ENCODE measurements at places on chromosomes 12 and 14. TPM values are rescaled to one million over a fixed set of nuclear protein-coding genes. Genes with fewer than 3 reads are reported as not detected.

CDCA3 gene
- polyA plus RNA-seq: 39.2 TPM

JPH4 gene
- polyA plus RNA-seq: not detected

DNA sequence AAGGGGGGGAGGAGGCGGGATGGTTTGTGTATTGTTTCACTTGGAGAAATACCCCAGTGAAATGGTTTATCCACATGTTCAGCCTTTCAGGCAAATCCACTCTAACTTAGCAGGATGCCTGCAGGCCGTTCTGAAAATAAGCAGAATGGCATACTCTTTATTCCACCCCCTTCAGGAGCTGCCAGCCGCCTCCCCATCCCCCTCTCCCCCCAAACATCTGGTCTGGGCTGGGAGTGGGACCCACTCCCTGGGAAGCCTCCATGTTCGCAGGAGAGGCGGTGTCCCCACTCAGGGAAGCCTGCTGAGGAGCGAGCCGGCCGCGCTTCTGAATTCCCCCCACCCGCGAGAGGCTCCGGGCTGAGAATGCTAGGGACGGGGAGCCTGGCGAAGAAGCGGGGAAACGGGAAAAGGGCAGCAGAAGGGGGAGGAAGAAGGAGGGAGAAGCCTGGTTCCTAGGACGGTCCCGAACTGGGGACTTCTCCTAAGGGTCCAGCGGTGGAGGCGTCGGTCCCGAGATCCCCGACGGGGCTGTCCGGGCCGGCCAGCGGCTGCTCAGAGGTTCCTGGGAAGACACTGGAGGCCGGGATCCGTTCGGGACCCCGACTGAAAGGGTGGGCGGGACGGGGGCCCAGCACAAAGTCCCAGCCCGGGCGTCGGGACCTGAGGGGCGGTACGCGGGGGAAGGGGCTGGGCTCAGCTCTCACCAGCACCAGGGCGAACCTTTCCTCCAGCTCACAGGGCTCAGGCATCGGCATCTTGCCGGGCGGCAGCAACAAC lies 666 bp downstream of the FMNL3 start:
- DNase-seq: no peak

TMEM119 gene
- polyA plus RNA-seq: 80.6 TPM

DNA sequence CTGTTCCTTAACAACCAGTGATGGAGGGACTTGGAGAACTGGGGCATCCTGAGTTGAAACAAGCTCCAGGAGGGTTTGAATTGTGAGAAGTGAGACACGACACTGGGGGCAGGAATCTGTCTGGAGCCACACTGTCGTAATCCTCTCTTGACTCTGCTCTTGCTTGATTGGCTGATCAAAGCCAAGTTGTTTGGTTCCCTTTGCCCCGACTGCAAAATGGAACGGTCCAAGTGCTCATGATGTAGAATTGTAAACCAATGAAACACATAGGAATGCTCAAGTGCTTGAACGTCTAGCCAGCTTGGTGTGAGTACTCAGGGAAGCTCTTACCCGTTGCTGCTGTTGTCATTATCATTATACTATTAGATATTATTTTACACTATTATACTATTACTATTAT lies 98.1 kb downstream of the TMEM132C start:
- DNase-seq: no peak

Measured in BJ (cell line).